ENCODE measurements at places on chromosomes 6 and 20. TPM values are rescaled to one million over a fixed set of nuclear protein-coding genes. Genes with fewer than 3 reads are reported as not detected.

DNA sequence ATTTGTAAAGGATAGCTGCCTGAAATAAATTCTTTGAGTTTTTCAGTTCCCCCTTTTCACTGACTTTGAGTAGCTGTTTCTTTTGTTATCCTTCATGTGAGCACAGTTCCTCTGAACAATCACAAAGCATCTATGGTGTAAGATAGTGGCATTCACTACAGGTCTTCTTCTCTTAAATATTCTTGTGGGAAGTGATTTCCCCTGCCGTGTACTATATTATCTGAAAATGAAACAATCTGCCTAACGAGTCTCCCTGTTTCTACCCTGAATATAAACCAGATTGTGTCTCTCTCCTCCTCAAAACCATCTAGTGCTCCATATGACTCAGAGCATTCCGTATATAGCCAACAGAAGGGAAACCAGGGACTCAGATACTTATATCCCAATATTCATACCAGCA is 380.1 kb upstream of the SOX4 start:
- H3K4me1 ChIP-seq: no peaks in the 10 kb centered on the region
- DNase-seq: no peak
- no peak overlapping the region for H3K4me3 ChIP-seq
- no peak overlapping the region for H3K27ac ChIP-seq
- no peaks in the 10 kb centered on the region for H3K27me3 ChIP-seq
- H3K36me3 ChIP-seq: peaks cover 3% of the 10 kb centered on the region

DNA sequence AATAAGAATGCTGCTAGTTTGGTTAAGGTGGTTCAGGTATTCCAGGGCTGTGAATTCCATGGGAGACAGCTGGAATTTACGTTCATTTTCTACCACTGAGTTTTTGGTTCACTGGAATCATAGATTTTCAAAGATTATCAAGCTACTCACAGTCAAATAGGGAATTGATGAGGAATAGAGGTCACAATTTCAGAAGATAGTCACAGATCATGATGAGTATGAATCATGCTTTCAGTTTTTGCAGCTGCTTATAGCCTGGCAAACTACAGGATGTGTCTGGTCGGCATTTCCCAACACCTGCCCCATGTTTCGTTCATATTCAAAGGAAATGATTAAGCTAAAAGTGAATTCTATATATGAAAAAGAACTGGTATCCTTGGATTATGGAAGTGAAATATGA is 58.7 kb downstream of the BCKDHB start:
- no peak for DNase-seq
- no peaks in the 10 kb centered on the region for H3K36me3 ChIP-seq
- no peaks in the 10 kb centered on the region for H3K27me3 ChIP-seq

Gene KCNQ5
- total RNA-seq: 4.1 TPM

Gene RBPJL
- total RNA-seq: not detected
